Left colon (tissue), 2 donors: ENCODE measurements at places on chromosomes 11 and 22. TPM values are rescaled to one million over a fixed set of nuclear protein-coding genes. Genes with fewer than 3 reads are reported as not detected.

- no peak for DNase-seq
Observed at GRCh38 chr11:44923115-44923514, 27.6 kb downstream of the TP53I11 start.

DNA sequence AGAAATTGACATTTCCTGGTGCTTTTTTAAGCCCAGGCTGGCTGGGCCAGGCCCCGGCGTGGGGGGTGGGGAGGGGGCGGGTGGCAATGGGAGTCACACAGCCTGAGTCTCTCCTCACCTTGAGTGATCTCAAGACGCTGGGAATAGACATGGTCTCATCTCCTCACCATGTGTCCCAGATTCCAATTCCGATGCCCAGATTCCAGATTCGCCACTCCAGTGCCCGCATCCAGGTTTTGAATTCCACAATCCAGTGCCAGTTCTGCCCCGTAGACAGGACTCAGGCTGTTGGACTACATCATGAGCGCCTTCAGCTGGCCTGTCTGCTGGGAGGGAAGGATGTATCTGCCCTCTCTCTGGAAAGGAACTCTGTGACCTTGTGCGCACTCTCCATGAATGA lies 19.1 kb downstream of the KCNC1 start:
- no peak for DNase-seq

DNA sequence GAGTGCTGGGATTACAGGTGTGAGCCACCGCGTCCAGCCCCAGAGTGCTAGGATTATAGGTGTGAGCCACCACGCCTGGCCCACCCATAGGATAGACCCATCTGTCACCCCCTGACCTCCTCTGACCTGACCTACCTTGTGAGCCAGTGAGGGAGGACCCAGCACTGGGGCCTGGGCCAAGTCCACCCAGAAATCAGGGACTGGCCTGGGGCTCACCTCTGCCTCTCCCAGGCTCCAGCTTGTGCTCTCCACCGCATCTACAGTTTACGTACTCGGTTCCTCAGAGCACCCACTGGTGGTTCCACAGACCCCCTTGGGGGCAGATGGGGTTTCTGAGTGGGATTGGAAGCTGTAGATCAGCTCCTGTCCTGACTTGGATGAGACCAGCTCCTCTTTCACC lies 6.4 kb downstream of the SLC29A2 start:
- DNase-seq = no peak

The DGCR6 gene
- 1.2 TPM for total RNA-seq

The UBQLNL gene
- 0.25 TPM for total RNA-seq
